Kidney epithelial cell (primary cell): ENCODE measurements at places on chromosomes 3 and 15. TPM values are rescaled to one million over a fixed set of nuclear protein-coding genes. Genes with fewer than 3 reads are reported as not detected.

The P2RY1 gene
- 0.41 and 0.58 TPM in 2 replicates for total RNA-seq

- no peak for DNase-seq
These were observed 3.2 kb downstream of the TRANK1 start for GRCh38 chr3:36941658-36942057.

DNA sequence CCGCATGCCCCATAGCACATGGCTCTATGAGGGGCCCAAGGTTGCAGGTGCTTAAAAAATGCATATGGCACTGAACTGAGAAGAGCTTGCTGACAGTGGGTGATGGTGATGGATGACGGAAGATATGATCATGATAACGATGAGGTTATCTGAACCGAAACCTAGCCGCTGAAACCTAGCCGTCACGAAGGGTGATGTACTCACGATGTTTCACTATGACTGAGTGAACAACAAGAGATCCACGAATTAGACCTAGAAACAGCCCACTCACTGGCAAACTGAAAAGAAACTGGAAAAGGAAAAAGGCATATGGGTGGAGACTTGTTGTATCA is 57.6 kb upstream of the BCL6 start:
- DNase-seq, result no peak

DNA sequence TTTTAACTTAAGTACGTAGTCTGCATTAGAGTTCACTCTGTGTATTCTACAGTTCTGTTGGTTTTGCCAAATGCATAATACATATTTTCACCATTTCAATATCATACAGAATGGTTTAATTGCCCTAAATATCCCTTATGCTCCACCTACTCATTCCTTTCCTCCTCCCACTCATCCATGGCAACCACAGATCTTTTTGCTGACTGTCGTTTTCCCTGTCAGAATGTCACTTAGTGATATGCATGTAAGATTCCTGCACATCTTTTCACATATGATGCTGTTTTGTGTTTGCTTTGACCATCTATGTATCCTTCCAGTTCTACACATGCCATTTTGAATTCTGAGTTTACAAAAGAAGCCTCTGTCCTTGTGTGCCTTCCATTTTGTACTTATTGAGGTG is 36.7 kb downstream of the EPHA3 start:
- no peak for DNase-seq

GRCh38 chr3:127165694-127166485 is 27.0 kb upstream of the PRR23E start:
- DNase-seq, result no peak
